CD4-positive, alpha-beta T cell treated with Interleukin-4 for 1 hour (primary cell): ENCODE measurements at places on chromosomes 5 and 9.

GRCh38 chr5:68725905-68726683, 367.7 kb upstream of the SLC30A5 start:
- DNase-seq = no peak

DNA sequence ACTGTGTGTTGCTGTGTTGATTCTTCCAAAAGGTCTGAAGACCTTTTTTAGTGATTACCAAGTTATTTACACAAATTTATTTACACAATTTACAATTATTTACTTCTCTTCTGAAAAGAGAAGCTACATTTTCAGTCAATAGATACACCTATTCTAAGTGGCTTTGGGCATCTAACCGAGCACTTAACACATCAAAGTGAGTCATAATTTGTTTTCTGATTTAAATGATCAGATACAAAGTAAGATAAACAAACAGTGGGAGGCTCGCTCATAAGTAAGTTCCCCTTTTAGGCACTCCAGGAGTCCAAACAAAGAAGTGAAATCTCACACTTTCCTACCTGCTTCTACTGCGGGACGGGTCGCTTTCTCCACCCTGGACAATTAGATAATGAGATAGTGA, 90.2 kb downstream of the APBA1 start:
- DNase-seq = no peak

GRCh38 chr9:125548141-125548540, 158.9 kb downstream of the MAPKAP1 start:
- no peak for DNase-seq

- no peak for DNase-seq
Measured at GRCh38 chr9:86549920-86550319, 195.7 kb upstream of the TUT7 start.

GRCh38 chr5:176446884-176447590, 1.1 kb upstream of the FAF2 start:
- peak; percentile 15 for DNase-seq

- DNase-seq = no peak
Measured at GRCh38 chr9:109887079-109887478, 107.1 kb downstream of the PALM2AKAP2 start.

DNA sequence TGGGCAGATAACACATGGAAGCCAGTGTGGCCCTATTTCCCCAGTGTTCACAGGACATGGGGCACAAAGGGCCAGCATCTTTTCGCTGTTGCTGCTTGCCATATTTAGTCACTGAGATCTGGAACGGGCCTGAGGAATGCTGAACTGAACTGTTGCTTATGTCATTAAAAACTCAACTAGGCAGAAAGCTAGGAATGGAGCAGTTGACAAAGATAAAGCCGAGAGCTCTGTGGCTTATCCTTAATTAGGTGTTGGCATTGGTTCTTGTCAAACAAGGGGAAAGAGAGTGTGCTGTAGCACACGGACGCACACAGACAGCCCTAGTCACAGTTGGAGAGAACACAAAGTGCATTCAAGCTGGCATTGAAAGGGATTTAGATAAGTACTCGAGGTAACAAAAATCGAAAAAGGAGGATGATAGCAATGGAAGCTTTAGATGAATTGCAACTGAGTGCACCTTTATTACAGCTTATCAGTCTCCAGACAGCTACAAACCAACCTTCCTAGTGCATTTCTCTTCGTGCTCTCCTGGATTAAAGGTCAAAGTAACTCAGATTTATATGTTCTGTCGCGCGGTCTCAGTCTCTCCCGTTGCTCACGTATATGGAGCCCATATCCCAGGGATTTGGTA, 450.2 kb upstream of the ZNF608 start:
- no peak for DNase-seq

DNA sequence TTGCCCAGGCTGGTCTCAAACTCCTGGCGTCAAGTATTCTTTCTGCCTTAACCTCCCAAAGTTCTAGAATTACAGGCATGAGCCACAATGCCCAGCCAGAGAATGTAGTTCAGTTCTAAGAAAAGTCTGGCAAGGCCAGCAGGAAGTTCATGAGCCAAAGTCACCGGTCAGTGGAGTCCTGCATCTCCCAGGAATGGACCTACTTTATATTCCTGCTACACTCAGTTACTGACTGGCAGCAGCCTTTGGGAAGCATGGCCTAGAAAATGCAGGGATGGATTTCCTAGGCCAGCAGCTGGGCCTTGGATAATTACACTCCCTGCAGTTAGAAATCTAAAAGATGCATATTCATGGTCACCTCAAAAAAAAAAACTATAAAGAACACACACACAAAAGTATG, 135.7 kb downstream of the CAAP1 start:
- no peak for DNase-seq

DNA sequence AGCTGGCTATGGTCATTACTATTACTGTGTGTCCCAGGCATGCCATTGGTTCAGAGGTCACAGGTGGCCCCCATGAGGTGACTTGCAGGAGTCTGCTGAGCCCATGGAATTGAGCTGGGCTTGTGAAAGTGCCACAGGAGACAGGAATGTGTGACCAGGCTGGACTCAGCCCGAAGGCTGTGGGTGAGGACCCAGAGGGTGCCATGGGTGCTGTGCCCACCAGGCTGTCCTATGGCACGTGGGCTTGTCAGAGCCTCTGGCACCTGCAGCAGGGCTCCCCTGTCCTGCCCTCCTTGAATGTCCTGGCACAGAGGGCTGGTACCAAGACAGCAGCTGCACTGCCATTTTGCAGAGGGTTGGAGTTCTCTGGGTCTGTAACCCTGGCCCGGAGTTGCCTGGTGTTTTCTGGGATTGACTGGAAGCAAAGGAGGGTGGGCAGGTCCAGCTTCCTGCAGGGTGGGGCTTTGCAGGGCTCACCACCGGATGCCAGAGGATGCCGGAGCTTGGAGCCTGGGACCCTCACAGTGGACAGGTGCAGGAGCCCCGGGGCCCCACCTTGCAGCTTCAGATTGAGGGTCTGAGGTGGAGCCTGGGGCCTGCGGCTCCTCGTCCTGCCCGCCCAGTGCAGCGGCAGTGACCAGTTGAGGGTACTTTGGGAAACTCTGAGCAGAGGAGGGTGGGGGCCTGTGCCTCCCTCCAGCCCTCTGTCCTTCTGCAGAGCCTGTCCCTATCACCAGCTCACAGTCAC, 14.2 kb downstream of the COL5A1 start:
- DNase-seq = no peak

DNA sequence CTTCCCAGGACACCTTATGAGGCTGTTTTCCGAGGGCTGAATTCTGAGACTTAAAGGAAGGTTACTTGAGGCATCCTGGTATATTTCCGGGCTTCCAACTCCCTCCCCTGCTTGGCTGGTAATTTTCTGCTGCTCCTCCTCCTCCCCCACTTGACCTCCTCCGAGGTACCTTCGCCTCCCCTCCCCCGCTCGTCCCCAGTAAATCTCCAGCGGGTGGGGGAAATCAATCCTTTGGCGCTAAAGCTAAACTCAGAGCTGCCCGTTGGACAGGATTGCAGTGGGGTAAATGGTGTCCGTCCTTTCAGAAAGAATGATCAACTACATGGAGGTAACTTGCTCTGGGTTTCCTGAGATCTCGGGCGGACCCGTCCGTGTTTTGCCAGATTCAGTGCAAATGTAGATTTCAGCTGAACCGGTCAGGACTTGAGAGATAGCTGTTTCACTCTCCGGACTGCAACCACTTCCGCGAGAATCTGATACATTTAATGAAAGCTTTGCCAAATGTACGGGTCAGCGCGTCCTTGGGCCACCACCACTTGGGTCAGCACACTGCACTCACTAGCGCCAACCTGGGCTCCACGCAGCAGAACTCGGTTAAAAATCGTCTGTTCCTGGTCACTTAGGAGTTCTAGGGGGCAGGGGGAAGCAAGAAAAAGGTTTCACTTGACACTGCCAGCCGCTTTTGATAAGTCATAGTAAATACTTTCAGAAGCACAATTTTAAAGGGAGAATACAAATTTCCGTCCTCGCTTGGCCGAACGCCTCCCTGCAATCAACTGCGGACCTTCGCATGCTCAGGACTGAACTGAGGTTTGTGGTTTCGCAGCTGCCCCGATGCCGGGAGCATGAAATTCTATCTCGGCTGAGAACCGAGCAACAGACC, 4.6 kb upstream of the ISL1 start:
- DNase-seq = no peak
